ENCODE measurements at places on chromosomes 2 and 18.

- no peak overlapping the region for H3K4me3 ChIP-seq
- H3K27me3 ChIP-seq, result no peaks in the 10 kb centered on the region
- no peaks in the 10 kb centered on the region for H3K4me1 ChIP-seq
- DNase-seq, result no peak
These were observed 123.9 kb downstream of the MC4R start for GRCh38 chr18:60248336-60249330.

- no peaks in the 10 kb centered on the region for H3K27me3 ChIP-seq
- no peaks in the 10 kb centered on the region for H3K36me3 ChIP-seq
- no peak overlapping the region for H3K27ac ChIP-seq
- H3K4me3 ChIP-seq, result no peak overlapping the region
- H3K4me1 ChIP-seq, result no peaks in the 10 kb centered on the region
- DNase-seq, result no peak
These were observed 92.5 kb downstream of the BARD1 start for GRCh38 chr2:214716811-214717560.

GRCh38 chr18:79874553-79875530 lies 76.6 kb downstream of the SLC66A2 start:
- H3K4me3 ChIP-seq, result no peak overlapping the region
- H3K4me1 ChIP-seq, result no peaks in the 10 kb centered on the region
- no peaks in the 10 kb centered on the region for H3K36me3 ChIP-seq
- no peak for DNase-seq
- no peak overlapping the region for H3K27ac ChIP-seq

DNA sequence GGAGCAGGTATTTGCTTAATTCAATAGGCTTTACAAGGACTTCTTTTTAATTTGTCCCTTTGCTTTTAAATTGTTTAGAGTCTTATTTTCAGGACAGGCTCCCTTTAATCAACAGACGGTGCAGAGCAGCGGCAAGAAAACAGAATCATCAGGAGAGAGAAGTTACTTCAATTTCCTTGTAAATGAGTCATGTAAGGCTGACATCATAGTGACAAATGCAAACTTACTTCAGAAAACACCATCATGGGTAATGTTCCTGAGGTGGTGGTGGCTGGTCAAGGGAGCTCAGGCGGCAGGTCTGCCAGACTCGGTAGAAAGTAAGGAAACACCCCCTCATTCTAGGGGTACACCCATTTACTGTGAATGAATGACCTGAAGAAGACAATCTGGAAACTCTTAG lies 395.1 kb downstream of the FBXO15 start:
- H3K4me1 ChIP-seq, result no peaks in the 10 kb centered on the region
- H3K27ac ChIP-seq, result no peak overlapping the region
- no peak overlapping the region for H3K4me3 ChIP-seq
- DNase-seq, result no peak

DNA sequence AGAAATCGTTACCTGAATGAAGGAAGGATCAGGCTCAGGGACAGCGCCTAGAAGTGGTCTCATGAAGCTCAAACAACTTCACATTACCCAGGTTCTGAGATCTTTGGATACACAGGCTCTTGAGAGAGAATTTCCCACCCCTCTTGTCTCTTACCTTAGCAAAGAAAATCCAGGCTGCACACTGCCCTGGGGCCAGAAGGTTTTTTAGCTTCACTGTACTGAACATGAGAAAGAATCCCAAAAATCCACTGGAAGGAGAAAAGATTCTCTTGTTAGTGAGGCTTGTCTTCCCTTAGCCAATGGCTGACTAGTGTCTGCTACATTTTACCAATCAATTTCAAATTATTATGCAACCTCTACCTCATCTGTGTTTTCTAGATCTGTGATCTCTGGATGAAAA lies 101.0 kb upstream of the RIOK3 start:
- DNase-seq, result no peak
- no peak overlapping the region for H3K27ac ChIP-seq
- H3K36me3 ChIP-seq, result no peaks in the 10 kb centered on the region
- H3K4me1 ChIP-seq, result no peaks in the 10 kb centered on the region
- no peak overlapping the region for H3K4me3 ChIP-seq

All from colonic mucosa (tissue), 4 donors.